ENCODE measurements at places on chromosomes 2 and 18.

DNA sequence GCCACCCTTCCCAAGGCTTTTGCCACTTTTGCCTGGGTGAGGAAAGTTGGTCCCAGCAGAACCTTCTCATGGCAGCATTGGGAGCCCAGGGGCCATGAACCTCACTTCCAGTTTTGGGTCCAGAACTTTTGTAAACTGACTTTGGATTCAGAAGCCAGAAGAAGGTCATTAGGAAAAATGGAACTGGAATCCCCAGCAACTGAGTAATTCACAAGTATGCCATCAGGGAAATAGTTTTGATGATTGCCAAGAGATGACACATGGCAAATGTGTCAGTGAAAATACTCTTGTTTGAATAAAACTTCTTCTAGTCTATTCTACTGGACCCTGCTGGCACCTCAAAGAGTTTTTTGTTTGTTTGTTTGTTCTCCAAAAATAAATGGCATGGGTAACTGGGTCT is 203.7 kb downstream of the SETBP1 start:
- DNase-seq, result no peak

GRCh38 chr2:227511239-227511930 is 39.4 kb downstream of the AGFG1 start:
- DNase-seq, result no peak

- DNase-seq, result no peak
Measured at GRCh38 chr2:176081837-176082524, 1.8 kb downstream of the EVX2 start.

DNA sequence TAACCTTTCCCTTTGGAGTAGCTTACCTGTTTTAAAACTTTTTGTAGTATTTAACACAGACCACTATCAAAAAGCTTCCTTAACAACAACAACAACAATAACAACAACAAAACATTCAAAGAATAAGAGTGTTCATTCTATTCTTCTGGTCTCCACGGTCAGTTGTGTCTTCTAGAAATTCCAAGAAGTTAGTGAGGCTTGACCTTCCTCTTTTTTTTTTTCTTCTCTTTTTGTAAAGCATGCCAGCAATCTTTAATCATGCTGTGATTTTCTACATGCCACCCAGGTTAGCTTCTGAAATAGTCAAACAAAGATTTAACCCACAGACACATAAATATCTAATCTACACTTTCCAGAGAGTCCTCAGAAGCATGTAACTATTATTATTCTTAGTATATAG is 28.4 kb upstream of the KLHL14 start:
- no peak for DNase-seq

GRCh38 chr2:151638191-151638933 is 95.9 kb downstream of the NEB start:
- no peak for DNase-seq

- no peak for DNase-seq
Measured at GRCh38 chr2:38613849-38614213, 11.1 kb upstream of the HNRNPLL start.

DNA sequence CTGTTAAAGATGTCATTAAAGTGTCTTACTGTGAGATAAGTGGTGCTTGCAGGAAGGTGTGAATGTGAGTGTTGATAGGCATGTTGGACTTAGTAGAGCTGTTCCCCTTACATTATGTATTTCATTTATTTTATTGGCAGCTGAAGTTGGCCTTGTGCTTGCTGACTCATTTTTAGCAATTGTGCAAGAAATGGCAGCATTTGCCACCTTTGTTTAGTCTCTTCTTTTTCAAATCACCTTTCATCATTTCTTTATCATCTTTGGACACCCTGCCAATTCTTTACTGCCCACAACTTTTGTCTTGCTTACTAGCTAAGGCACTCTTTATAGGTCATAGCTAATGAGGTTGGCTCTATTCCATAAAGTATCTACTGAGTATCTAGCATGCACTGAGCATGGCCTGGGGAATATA is 130.3 kb upstream of the LYPD6 start:
- DNase-seq, result no peak

DNA sequence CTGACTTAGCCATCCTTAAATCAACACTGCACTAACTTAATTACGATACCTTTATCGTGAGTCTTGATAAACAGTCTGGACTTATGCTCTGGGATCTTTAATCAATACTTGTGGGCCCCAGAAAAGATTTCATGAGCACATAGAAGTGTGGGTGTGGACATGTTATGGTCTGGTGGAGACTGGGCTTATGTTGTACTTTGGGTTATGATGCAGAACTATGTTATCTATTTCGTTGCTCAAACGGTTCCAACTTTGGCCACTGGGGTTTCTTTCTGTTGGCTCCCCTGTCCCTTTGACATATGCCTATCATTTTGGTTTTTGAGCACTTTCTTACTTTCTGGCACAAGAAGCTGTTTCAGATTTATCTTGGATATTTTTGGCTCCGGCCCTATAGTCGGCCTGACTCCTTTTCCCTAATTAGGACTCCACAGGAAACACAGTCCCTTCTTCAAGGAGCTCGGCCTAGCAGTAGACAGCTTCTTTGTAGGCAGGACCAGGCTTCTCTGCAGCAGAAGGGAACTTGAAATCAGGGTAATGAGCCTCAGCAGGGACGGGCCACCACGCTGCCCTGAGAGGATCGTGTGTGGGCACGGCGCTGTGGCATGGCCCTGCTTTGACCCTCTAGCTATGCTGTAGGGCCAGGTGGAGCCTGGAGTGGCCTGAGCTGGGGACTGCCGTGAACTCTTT is 54.6 kb upstream of the TXNDC2 start:
- DNase-seq, result no peak

GRCh38 chr2:145022666-145023333 is 502.9 kb upstream of the ZEB2 start:
- DNase-seq, result no peak

DNA sequence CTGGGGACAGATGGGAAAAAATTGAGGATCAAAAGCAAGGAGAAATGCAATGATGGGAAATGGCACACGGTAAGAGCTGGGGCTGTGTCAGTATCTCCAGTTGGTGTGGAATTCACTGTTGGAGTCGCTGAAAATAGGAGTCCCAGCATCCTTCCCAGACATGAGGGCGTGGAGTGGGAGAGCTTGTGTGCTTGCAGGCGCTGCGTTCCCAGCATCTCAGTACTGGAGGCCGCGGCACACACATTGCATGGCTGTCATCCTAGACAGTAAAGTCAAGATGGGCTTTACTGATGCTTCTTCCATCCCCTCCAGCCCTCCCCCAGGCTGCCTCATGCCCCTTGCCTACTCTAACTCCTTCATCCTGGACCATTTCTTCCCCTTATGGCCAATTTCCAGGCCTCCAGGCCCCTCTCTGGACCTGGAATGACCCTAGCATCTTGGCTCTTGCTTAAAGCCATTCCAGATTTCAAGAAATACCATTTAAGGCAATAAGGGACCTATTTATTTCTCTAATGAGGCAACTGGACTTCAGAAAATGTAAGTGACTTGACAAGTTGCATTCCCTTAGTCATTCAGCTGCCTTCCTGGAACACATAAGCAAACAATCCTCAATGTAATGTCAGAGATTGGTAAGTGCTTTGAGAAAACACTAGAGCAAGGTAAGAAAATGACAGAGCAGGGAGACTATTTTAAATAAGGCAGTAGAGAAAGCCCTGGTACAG is 70.5 kb upstream of the TTC39C start:
- DNase-seq, result no peak
